ENCODE measurements at places on chromosomes 6 and 20.

- no peak overlapping the region for H3K27ac ChIP-seq
- no peaks in the 10 kb centered on the region for H3K36me3 ChIP-seq
- no peak overlapping the region for H3K4me3 ChIP-seq
- peaks cover 2% of the 10 kb centered on the region for H3K4me1 ChIP-seq
- peaks cover 26% of the 10 kb centered on the region for H3K27me3 ChIP-seq
These were observed 61.6 kb downstream of the KIAA0319 start for GRCh38 chr6:24584382-24584720.

DNA sequence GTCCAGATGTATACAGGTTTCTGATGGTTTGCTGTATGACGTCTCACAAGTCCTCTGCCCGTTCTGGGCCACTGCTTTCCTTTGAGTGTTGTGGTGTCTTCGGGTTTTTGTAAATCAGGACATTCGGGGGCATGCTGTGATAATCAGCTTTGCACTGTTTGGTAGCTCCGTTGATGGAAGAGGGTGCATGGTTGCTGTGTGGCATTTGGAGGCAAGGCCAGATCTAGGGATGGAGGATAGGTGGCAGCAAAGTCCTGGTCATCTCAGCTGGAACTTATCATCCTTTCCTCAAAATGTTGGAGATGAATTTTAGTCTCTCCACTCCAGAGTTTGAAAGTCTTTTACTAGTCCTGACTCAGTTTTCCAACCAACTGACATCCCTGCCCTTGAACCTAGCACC, 91.0 kb downstream of the SCP2D1 start:
- H3K36me3 ChIP-seq: no peaks in the 10 kb centered on the region
- no peaks in the 10 kb centered on the region for H3K27me3 ChIP-seq

DNA sequence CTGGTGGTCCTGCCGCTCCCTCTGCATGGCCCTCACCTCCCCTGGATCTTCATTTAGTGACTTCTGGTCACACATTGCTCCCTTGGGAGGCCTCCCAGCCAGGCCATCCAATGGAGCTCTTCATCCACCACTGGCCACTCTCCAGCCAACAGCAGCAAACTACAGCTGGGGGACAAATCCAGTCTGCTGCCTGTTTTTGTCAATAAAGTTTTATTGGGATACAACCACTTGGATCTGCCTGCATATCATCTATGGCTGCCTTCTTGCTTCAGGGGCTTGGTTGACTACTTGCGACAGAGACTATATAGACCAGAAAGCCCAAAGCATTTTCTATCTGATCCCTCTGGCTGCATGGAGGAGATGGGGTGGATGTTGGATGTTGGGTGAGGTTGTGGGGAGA, 156.6 kb upstream of the SULF2 start:
- no peaks in the 10 kb centered on the region for H3K36me3 ChIP-seq
- no peak for DNase-seq
- H3K27me3 ChIP-seq: peaks cover 23% of the 10 kb centered on the region
- H3K27ac ChIP-seq: no peak overlapping the region

- no peak for DNase-seq
- no peak overlapping the region for H3K27ac ChIP-seq
- peaks cover 89% of the 10 kb centered on the region for H3K4me1 ChIP-seq
- H3K36me3 ChIP-seq: peaks cover 49% of the 10 kb centered on the region
These were observed 8.2 kb downstream of the ELOVL5 start for GRCh38 chr6:53340536-53340935.

DNA sequence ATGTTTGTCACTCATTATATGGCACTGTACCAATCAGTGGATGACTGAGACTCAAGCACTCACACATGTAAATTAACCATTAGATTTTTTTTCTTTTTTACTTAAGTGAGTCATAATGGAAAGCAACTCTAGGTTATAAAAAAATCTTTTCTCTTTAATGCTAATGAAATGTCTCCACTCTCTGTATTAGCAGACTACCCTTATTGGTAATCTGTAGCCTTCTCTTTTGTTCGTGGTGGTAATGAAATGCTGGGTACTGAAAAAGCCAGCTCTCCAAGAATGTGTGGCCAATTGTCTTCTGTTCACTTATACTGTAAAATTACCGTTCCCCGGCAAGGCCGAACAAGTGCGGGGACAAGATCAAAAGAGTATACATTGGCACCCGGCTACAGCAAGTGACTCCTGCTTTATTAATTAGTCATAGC, 69.0 kb downstream of the AFG1L start:
- peaks cover 3% of the 10 kb centered on the region for H3K36me3 ChIP-seq
- H3K27me3 ChIP-seq: no peaks in the 10 kb centered on the region
- no peak overlapping the region for H3K4me3 ChIP-seq
- H3K27ac ChIP-seq: no peak overlapping the region
- DNase-seq: no peak

- H3K4me1 ChIP-seq: no peaks in the 10 kb centered on the region
- H3K27ac ChIP-seq: no peak overlapping the region
- no peaks in the 10 kb centered on the region for H3K36me3 ChIP-seq
- no peaks in the 10 kb centered on the region for H3K27me3 ChIP-seq
- DNase-seq: no peak
These were observed 190.5 kb downstream of the NKAIN2 start for GRCh38 chr6:123994168-123994567.

GRCh38 chr6:82025271-82025670, 222.3 kb downstream of the IBTK start:
- H3K27ac ChIP-seq: no peak overlapping the region
- DNase-seq: no peak
- no peaks in the 10 kb centered on the region for H3K27me3 ChIP-seq
- H3K4me1 ChIP-seq: no peaks in the 10 kb centered on the region
- no peaks in the 10 kb centered on the region for H3K36me3 ChIP-seq

GRCh38 chr6:35516712-35517111, 4.0 kb upstream of the TULP1 start:
- DNase-seq: no peak
- H3K4me3 ChIP-seq: no peak overlapping the region
- H3K36me3 ChIP-seq: no peaks in the 10 kb centered on the region
- no peak overlapping the region for H3K27ac ChIP-seq
- H3K27me3 ChIP-seq: peaks cover 53% of the 10 kb centered on the region
- no peaks in the 10 kb centered on the region for H3K4me1 ChIP-seq

DNA sequence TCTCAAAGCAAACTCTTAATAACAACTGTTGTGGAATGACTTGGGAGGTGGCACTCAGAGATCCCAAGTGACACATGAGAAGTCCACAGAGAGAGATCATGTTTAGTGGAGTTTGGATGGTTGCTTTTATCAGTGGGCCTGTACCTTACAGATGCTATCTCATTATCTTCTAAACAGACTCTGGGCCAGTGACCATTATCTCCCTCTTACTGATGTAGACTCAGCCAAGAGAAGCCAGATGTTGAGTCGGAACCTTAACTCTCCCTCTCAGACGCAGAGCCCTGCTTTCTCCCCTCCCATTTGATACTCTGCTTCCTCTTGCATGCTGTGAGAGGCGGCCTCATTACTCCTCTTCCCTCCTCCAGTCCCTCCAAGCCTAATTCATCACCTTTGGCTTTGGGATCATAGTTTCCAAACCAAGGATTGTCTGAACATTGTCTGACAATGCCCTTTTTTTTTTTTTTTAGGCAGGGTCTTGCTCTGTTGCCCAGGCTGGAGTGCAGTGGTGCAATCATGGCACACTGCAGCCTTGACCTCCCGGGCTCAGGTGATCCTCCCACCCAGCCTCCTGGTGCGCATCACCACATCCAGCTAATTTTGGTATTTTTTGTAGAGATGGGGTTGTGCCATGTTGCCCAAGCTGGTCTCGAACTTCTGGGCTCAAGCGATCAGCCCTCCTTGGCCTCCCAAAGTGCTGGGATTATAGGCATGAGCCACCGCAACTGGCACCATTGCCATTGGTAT, 4.5 kb upstream of the DDR1 start:
- H3K27ac ChIP-seq: no peak overlapping the region
- H3K4me1 ChIP-seq: peaks cover 38% of the 10 kb centered on the region
- peaks cover 38% of the 10 kb centered on the region for H3K27me3 ChIP-seq

DNA sequence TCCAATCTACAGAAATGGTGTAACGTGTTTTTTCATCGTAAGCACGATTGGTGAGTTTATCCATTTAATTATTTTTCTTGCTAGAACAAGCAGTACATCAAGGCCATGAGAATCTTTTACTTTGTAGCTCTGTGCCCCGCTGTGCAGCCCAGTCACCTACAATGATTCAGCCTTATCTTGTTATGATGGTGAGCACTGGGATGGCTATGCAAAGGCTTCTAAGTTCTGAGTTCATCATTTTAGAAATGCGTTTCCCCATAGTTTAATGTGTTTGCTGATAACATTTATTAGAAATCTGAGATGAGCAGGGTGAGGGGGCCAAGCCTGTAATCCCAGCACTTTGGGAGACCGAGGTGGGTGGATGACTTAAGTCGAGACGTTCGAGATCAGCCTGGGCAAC, 111.8 kb upstream of the QKI start:
- no peaks in the 10 kb centered on the region for H3K36me3 ChIP-seq
- no peak for DNase-seq
- H3K4me3 ChIP-seq: no peak overlapping the region
- no peaks in the 10 kb centered on the region for H3K27me3 ChIP-seq
- H3K4me1 ChIP-seq: no peaks in the 10 kb centered on the region

GRCh38 chr6:44543664-44544063, 156.2 kb downstream of the CDC5L start:
- H3K27ac ChIP-seq: no peak overlapping the region
- DNase-seq: peak; percentile 0
- H3K36me3 ChIP-seq: no peaks in the 10 kb centered on the region
- no peaks in the 10 kb centered on the region for H3K4me1 ChIP-seq

- peaks cover 85% of the 10 kb centered on the region for H3K4me1 ChIP-seq
- H3K27me3 ChIP-seq: no peaks in the 10 kb centered on the region
- H3K36me3 ChIP-seq: peaks cover 45% of the 10 kb centered on the region
- peak overlapping the region; percentile 71 for H3K4me3 ChIP-seq
These were observed 10.2 kb downstream of the PTPN1 start for GRCh38 chr20:50520222-50520880.

DNA sequence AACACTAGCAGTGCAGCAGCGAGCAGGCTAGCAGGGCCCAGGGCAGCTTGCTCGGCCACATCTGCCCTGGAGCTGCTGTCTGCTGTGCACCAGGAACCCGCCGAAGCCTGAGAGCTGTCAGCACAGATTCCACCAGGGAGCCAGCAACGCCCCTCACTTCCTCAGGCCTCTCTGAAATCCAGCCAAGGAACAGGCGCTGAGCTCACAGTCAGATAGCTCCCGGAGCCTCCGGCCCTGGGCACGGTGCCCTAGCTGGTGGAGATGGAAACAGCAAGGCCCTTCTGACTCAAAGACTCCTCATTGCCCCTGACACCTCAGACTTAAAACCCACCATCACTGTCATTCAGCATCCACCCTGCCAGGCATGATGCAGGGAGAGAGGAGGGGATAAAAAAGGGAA, 839.4 kb downstream of the MAFB start:
- H3K4me3 ChIP-seq: no peak overlapping the region
- H3K27me3 ChIP-seq: no peaks in the 10 kb centered on the region
- no peak overlapping the region for H3K27ac ChIP-seq
- H3K4me1 ChIP-seq: no peaks in the 10 kb centered on the region
- no peak for DNase-seq

DNA sequence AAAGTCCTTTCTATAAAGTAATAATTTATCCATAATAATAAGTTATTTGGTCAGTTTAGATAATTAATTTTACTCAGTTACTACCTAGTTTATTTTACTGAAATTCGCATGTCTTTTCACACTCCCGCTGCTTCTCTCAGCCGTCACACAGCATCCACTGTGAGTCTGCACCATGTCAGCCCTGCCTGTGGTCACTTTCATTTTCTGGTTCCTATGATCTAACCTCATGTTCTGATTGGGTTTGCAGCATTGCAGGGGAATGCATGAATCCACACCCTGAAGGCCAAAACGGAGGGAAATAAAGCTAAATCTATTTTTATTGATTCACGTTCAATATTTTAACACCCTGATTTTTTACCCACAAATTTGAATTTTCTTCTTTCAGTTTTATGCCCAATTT, 47.4 kb downstream of the PDE10A start:
- no peaks in the 10 kb centered on the region for H3K4me1 ChIP-seq
- H3K36me3 ChIP-seq: no peaks in the 10 kb centered on the region
- DNase-seq: no peak
- H3K27me3 ChIP-seq: no peaks in the 10 kb centered on the region

GRCh38 chr20:61638802-61639585, 386.9 kb downstream of the CDH4 start:
- no peaks in the 10 kb centered on the region for H3K27me3 ChIP-seq
- H3K27ac ChIP-seq: no peak overlapping the region
- H3K4me3 ChIP-seq: no peak overlapping the region
- no peaks in the 10 kb centered on the region for H3K4me1 ChIP-seq
- no peaks in the 10 kb centered on the region for H3K36me3 ChIP-seq
- no peak for DNase-seq

DNA sequence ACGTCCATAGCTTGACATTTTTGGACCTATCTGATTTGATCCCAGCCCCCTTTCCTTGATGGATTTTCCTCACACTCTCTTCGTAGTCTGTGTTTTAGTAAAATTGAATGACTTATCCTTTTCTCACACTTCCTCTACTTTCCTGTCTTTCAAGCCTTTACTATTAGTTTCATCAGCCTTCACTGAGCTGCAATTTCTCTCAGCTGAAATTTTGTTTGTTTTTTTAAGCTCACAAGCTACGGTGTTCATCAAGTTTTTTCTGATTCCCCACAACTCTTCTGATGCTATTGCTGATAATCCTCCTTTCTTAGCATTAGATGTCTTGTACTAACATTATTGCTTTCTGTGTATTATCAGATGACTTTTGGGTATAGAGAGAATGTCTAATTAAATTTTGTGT, 263.7 kb downstream of the TBX18 start:
- H3K4me1 ChIP-seq: no peaks in the 10 kb centered on the region
- no peak for DNase-seq
- no peaks in the 10 kb centered on the region for H3K27me3 ChIP-seq
- no peak overlapping the region for H3K4me3 ChIP-seq

DNA sequence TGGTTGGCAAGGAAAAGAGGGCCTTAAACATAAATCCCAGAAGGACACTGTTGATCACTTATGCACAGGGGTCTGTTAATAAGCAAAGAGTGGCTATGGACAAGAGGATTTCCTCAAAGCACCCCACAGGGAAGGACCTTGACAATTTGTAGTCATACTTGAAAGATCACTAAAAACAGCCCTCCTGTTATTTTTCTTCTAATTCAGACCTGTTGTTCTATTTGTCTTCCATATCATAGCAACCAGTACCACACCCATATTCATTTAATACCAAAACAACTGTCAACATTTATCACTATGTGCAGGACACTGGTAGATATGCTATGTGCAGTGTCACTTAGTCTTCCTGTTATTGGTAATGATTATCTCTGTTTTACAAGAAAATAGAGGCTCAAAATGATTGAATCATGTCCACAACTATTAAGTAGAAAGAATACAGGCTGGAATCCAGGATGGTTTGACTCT, 3.2 kb upstream of the DYNLRB1 start:
- peak overlapping the region; percentile 25 for H3K27ac ChIP-seq
- peaks cover 17% of the 10 kb centered on the region for H3K4me1 ChIP-seq
- H3K36me3 ChIP-seq: peaks cover 11% of the 10 kb centered on the region
- H3K4me3 ChIP-seq: no peak overlapping the region

Measured in activated naive CD4-positive, alpha-beta T cell treated with anti-CD3 and anti-CD28 coated beads, Interleukin-2, amount 10 ng/mL, durations not matched to agents 7 days and 5 days (primary cell).